Hypothalamus (tissue), 51 donors: ENCODE measurements at places on chromosomes 3 and 15.

DNA sequence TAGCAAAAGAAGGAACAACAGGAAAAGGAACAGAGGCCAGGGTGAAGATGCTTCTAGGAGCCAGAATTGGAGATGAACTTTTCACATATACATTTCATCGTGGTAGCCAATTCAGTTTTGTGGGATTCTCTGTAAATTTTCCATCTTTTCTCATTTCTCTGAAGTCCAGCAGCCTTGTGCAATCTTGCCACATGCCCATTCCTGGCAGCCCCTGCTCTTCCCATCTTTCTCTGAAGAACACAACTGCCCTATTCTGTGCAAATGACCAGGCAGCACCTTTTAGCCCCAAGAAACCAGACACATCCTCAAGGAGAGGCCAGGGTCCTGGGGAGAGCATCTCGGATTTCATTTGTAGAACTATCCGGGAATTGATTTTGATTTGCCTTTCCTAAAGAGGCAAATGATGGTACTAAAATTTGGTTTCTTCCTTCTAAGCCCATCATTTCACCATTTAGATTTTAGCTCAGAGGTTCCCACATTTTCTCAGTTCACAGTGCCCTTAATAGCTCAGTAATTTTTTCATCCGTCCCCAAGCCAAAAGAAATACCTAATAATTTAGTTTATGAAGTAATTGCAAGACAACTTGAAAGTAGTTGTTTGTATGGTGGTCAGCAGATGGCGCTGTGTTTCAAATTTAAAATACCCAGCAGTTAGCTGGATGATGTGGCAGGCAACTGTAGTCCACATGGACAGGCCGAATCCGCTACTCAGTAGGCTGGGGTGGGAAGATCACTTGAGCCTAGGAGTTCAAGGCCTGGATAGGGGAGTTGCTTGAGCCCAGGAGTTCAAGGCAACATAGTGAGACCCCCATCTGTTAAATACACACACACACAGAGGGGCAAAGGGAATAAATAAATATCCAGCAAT is 61.3 kb upstream of the ACKR4 start:
- DNase-seq, result peak; percentile 52

DNA sequence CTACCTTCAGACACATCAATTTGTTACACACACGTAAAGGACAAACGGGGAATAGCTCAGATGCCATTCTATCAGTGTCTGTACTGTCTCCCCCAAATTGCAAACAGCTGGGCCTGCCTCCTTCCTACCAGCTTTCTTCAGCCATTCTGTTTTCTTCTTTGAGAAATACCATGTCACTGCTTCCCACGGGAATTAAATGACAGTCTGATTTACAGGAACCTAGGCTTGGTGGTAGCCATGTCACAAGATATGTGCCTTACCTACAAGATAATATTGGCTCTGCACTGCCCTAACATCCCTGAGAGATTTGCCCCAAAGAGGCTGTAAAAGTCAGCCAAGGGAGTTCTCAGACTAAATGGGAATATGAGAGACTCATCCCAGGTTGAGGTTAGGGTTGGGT is 308.3 kb downstream of the LRTM1 start:
- DNase-seq, result no peak

GRCh38 chr3:195805181-195805580 is 6.5 kb downstream of the MUC4 start:
- DNase-seq, result no peak

DNA sequence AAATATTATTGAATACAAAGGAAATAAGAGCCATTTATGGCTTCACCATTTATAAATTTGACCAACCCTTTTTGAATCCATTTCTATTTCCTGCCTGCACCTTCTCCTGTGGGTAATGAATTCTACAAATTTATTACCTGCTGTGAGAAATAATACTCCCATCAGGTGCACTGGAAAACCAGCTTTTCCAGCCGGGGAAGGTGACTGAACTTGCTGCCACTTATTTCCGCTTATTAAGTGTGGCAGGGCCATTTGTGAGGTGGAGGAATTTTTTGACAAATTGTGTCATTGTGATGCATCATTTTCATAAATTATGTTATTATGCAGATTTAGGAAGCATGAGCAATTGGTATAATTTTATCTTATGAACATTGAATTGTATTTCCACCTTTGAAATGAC is 151.1 kb downstream of the SQOR start:
- DNase-seq, result no peak

- no peak for DNase-seq
Measured at GRCh38 chr3:13268961-13269441, 151.1 kb downstream of the NUP210 start.

- DNase-seq, result no peak
Measured at GRCh38 chr3:95217661-95218060, 1154.8 kb downstream of the NSUN3 start.

- DNase-seq, result no peak
Measured at GRCh38 chr15:101441696-101442095, 47.8 kb downstream of the PCSK6 start.

DNA sequence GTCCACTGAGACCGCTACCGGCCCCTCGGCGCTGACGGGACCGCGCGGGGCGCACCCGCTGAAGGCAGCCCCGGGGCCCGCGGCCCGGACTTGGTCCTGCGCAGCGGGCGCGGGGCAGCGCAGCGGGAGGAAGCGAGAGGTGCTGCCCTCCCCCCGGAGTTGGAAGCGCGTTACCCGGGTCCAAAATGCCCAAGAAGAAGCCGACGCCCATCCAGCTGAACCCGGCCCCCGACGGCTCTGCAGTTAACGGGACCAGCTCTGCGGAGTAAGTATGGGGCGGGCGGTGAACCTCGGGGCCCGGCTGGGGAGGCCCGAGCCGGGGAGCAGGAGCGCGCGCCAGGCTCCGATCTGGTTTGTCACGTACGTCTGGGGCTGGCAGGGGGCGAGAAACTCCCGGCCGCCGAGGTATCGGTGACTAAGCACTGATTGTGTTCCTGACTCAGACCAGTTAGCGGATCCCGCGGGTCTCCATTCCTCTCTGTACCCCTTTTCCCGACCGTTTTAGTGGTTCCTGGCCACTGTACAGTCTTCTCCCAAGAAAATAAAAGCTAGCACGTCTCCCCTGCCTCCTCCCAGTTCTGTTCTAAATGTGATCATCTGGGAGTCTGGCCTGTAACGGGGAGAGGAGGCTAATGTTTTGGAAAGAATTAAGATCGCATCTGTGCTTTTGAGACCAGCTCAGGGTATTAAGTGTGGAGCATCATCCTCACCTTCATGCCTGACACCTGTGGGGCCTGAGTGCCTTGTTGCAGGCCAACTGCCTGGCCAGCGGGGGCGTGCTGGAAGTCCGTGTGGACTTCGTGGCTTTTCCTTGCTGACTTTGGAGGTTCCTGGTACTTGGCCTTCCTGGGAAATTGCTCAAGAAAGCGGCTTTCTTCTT is 691 bp downstream of the MAP2K1 start:
- peak; percentile 51 for DNase-seq
